ENCODE measurements at places on chromosomes 13 and 19.
A peak's percentile ranks its signal among the peaks of the same experiment; 100 is the strongest.

- DNase-seq: no peak
These were observed 4.8 kb upstream of the ZNF14 start for GRCh38 chr19:19737559-19738332.

- DNase-seq: peak; percentile 39
These were observed 27.5 kb upstream of the SIGLEC11 start for GRCh38 chr19:49988433-49988832.

DNA sequence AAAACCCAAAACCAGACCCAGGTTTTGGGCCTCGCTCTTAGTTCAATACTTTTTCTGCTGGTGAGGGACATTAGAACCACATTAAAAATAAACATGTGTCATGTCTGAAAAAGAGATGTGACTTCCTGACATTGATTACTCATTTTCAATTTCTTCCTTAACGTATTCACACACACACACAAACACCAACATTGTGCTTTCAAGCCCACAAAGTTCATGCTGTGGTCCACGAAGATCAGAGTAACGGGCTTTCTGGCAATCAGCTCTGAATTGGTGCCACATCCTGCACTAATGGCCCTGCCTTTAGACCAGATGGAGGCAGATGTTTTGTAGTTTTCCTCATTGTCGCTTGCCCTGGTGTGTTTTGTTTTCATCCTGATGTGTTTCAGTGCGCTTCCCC, 47.9 kb upstream of the POMP start:
- no peak for DNase-seq

GRCh38 chr13:98942485-98942884, 35.4 kb downstream of the DOCK9 start:
- no peak for DNase-seq

- no peak for DNase-seq
These were observed 6.1 kb downstream of the CRB3 start for GRCh38 chr19:6470173-6470572.

- DNase-seq: no peak
These were observed 79.7 kb downstream of the LMO7 start for GRCh38 chr13:75715601-75716523.

GRCh38 chr19:1409204-1410005, 2.0 kb downstream of the DAZAP1 start:
- no peak for DNase-seq

DNA sequence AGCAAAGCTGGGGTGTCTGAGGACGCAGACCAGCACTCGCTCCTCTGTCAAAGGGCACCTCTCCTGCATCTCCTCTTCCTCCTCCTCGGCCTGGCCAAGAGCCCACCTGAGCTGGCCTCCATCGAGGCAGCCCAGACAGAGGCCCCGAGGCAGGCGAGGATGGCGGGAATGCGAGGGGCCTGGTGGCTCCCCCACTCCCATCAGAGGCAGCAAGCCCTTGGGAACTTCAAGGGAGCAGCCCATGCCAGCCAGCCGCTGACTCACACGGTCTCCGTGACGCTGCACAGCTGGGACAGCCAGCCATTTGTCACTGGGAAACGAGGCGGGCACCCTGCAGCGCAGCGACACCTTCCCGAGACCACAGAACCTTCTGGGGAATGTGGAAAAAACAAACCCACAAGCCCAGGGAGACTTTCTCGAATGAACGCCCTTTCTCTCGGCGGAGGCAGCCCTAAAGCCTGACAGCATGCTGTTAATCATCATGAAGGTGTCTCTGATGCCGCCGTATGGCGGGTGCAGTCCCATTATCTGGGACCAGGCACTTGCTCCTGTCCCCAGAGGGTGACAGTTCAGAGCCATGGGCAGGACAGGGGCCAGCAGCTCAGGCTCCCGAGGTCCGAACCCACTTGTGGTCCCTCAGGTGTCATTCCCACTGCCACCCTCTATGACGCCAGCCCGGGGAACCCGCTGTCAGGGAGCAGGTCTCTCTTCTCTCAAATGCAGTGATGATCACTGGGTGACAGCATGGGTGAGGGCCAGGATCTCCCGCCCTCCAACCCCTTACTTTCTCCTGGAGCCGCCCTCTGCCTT, 53.0 kb downstream of the PEPD start:
- DNase-seq: no peak

- peak; percentile 64 for DNase-seq
These were observed 5.3 kb downstream of the DENND1C start for GRCh38 chr19:6476155-6476895.

DNA sequence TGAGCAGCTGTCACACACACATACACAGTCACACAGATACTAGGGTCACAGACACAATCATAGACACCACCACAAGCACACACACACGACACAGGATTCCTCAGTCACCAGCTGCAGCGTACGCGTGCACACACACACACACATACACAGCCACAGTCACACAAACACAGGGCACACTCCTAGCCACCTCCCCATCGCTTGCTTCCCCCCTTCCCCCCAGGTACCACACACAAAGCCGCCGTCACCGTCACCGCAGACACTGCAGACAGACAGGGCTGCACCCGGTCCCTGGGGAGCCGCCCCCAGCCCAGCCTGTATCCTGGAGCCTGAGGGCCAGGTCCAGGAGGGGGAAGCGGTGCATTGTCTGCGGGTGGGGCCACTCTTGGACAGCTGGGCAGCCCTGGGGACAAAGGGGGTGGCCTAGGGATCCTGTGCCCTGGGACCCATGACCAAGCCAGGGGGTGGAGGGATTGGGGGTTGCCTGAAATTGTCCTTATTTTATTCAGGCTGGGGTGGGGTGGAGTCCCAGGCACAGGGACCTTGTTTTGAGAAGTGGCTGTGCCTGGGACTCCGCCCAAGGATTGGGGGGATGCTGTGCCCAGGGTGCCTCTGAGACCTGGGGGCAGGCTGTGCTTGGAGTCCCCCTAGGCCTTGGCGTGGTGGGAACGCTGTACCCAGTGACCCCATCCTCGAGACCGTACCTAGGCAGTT, 957 bp downstream of the NUMBL start:
- no peak for DNase-seq

DNA sequence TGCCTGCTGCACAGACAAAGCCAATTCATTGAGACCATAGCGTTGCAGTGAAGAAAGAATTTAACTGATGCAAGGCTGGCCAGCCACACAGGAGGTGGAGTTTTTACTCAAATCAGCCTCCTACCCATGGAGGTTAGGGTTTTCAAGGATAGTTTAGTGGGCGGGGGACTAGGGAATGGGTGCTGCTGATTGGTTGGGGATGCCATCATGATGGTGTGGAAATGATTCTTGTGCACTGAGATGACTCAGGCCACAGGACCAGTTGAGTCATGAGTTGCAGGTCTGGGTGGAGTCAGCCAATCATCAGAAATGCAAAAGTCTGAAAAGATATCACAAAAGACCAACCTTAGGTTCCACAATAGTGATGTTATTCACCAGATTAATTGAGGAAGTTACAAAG, 359.6 kb downstream of the FOXO1 start:
- DNase-seq: no peak

DNA sequence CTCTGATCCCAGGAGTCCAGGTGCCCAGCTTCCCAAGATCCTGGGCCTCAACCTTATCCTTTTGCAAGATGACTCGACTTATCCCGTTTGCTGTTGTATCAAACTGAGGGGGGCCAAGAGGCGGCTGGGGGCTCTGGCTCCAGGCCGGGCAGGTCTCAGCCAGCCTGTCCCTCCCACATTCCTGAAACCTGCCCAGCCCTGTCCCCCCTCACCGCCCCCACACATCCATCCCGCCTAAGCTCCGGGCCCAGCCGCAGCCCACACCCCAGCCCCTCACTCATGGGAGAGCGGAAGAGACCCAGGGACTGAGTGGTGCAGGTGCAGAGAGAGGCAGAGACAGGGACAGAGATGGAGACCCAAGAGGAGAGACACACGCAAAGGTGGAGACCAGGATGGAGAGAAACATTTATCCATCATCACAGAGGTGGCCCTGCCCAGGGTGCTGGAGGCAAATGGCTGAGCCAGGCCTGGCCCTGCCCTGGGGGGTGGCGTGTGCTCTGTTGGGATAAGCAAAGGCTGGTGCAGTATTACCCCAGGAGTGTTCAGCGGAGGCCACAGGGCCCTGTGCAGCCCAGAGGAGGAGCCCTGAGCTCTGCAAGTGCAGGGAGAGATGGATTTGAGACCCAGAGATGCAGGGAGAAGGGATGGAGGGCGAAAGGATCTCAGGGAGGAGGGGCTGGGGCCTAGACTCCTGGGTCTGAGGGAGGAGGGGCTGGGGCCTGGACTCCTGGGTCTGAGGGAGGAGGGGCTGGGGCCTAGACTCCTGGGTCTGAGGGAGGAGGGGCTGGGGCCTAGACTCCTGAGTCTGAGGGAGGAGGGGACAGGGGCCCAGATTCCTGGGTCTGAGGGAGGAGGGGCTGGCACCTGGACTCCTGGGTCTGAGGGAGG, 1.6 kb downstream of the BCAM start:
- DNase-seq: no peak

- DNase-seq: no peak
These were observed 2.8 kb downstream of the TSHZ3 start for GRCh38 chr19:31346184-31347059.

DNA sequence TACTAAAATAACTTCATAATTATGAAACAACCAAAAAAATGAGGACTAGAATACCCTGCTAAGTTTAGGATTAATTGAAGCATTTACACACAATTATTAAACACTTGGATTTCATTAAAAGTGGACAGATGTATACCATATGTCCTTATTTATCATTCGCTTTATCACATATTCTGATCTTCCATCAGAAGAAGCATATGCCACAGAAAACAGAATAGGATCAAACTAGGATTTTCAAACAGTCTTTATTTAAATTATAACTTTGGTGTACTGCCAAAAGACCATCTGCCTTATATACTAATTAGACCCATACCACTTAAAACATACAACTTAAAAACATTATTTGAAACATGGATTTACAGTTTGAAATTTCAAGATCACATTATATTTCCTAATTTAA, 727.1 kb upstream of the KLHL1 start:
- DNase-seq: no peak

- no peak for DNase-seq
These were observed 4.7 kb upstream of the YJEFN3 start for GRCh38 chr19:19524053-19524452.
